T-helper 17 cell (primary cell): ENCODE measurements at places on chromosomes 1 and 21. TPM values are rescaled to one million over a fixed set of nuclear protein-coding genes. Genes with fewer than 3 reads are reported as not detected.

DNA sequence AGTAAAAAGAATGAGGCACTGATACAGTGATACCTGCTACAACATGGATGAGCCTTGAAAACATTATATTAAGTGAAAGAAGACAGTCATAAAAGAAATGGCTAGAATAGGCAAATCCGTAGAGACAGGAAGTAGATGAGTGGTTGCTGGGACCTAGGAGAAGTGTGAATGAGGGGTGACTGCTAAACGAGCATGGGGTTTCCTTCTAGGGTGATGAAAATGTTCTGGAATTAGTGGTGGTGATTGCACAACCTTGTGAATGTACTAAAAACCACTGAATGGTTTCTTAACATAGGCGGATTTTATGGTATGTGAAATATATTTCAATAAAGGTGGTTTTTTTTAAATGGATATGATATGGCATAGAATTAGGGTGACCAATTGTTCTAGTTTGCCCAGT, 12.6 kb upstream of the SERINC2 start:
- H3K27me3 ChIP-seq: peaks cover 37% of the 10 kb centered on the region
- H3K4me1 ChIP-seq: peaks cover 8% of the 10 kb centered on the region
- H3K4me3 ChIP-seq: no peak overlapping the region
- H3K27ac ChIP-seq: peak overlapping the region; percentile 59

GRCh38 chr1:214864896-214865688, 217.4 kb upstream of the KCNK2 start:
- no peaks in the 10 kb centered on the region for H3K27me3 ChIP-seq
- DNase-seq: no peak
- H3K4me1 ChIP-seq: no peaks in the 10 kb centered on the region
- H3K4me3 ChIP-seq: no peak overlapping the region
- no peaks in the 10 kb centered on the region for H3K36me3 ChIP-seq

DNA sequence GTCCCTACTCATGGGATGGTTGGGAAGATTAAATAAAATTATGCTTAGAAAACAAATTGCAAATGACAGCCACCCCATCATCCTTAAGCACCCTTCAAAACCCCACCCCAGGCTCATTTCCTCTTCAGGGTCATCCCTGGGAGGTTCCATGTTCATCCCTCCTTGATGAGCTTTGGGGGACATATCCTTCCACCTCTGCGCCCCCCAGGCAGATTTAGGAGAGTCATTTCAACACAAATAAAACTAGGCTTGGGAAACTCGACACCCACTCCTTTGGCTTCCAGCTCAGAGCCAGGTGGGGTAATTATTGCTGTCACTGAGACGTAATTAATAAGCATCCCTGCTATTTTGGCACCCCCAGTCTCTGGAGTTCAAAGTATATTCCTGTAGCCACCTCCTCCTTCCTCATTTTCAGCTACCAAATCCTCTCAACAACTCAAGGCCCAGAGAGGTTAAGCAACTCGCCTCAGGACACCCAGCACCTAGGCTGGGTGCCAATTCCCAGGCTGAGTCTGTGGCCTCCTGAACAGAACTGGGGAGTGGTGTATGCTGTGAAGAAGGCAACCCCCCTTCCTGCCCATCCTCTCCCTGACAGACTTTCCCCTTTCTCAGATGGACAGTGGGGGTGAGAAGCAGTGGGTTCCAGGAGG, 595 bp downstream of the CRYBG2 start:
- peaks cover 3% of the 10 kb centered on the region for H3K36me3 ChIP-seq
- no peak overlapping the region for H3K27ac ChIP-seq
- peaks cover 19% of the 10 kb centered on the region for H3K4me1 ChIP-seq
- no peak for DNase-seq
- H3K27me3 ChIP-seq: peaks cover 5% of the 10 kb centered on the region

GRCh38 chr1:236524895-236525184, 1.1 kb downstream of the LGALS8 start:
- H3K27ac ChIP-seq: peak overlapping the region; percentile 98
- DNase-seq: no peak
- H3K36me3 ChIP-seq: peaks cover 5% of the 10 kb centered on the region

DNA sequence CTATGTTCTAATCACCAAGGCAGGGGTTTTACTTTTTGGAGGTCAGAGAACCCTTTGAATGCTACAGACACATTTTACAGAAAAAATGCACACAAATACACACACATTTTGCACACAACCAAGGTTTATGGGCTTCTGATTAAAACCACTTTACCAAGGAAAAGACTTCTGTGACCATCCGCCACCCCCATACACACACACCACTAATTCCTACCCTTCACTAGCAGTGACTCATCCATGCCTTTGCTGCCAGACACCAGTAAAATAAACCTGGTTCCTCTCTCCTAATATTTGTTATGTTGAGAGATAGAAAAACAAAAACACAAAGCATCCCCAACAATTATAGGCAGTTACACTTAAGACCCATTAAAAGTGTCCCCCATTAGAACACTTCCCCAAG, 12.9 kb downstream of the PIGM start:
- peaks cover 6% of the 10 kb centered on the region for H3K36me3 ChIP-seq
- peaks cover 22% of the 10 kb centered on the region for H3K27me3 ChIP-seq
- no peak overlapping the region for H3K27ac ChIP-seq
- H3K4me3 ChIP-seq: no peak overlapping the region

Gene KCNE2
- not detected for total RNA-seq

Gene CLSTN1
- 86.3 TPM for total RNA-seq

Gene FOXO6
- 0.86 TPM for total RNA-seq

Gene CLEC20A
- not detected for total RNA-seq

Gene NMNAT2
- total RNA-seq: not detected
